ENCODE measurements at places on chromosomes 5 and 9. TPM values are rescaled to one million over a fixed set of nuclear protein-coding genes. Genes with fewer than 3 reads are reported as not detected.

The CATSPER3 gene
- total RNA-seq, result 0.45 TPM

The PSD2 gene
- 16.7 TPM for total RNA-seq

The EXD3 gene
- 15.2 TPM for total RNA-seq

The GRIA1 gene
- 171 TPM for total RNA-seq

The CDX1 gene
- not detected for total RNA-seq

The DMRTA1 gene
- total RNA-seq, result 0.91 TPM

The AOPEP gene
- total RNA-seq, result 67.2 TPM

The PCDHGA6 gene
- 23.6 TPM for total RNA-seq

The SLC6A3 gene
- 0.18 TPM for total RNA-seq

The CNTLN gene
- 28.9 TPM for total RNA-seq

The HBEGF gene
- total RNA-seq, result 7.5 TPM

The PHYHD1 gene
- 1.1 TPM for total RNA-seq

The ARL14EPL gene
- not detected for total RNA-seq

The TRIP13 gene
- 7.0 TPM for total RNA-seq

The MEF2C gene
- total RNA-seq, result 114 TPM

The PCDHGA3 gene
- 11.8 TPM for total RNA-seq

Measured in cerebellum (tissue), 4 donors.